ENCODE measurements at places on chromosomes 2 and 18.
A peak's percentile ranks its signal among the peaks of the same experiment; 100 is the strongest.

GRCh38 chr2:234914371-234915154, 37.3 kb upstream of the SH3BP4 start:
- no peak for DNase-seq

DNA sequence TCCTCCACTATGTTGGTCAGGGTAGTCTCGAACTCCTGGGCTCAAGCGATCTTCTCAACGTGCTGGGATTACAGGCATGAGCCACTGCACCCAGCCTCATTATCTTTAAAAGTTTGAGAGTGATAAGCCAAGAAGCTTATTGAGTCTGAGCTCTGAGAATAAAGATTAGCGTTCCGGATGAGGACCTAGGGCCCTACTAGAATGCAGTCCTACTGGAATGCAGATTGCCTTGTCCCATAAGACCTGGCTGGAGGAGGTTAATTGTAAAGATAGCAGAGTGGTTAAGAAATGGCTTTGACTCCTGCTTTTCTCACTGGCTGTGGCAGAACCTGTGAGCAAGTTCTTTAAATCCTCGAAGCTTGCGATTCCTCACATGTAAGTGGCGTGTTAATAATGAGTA, 4.0 kb downstream of the VWA3B start:
- no peak for DNase-seq

GRCh38 chr2:7780321-7780720, 863.1 kb downstream of the RNF144A start:
- DNase-seq = no peak

DNA sequence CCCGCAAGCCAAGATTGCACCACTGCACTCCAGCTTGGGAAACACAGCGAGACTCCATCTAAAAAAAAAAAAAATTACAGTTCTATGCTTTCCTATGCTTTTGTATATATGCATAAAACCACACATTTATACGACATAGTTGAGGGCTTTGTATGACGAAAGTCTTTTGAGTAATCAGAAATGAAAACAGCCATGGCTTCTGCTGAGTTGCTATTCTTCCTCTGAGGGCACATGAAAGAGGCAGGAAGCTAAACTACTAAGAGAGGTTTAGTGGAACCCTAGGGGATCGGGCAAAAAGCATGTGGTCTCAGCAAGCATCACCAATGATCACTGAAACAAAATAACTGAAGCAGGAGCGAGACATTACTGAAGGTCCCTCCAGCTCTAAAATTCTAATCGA, 99.6 kb downstream of the ZAP70 start:
- no peak for DNase-seq

GRCh38 chr2:23249348-23249747, 135.6 kb upstream of the KLHL29 start:
- DNase-seq = no peak

- DNase-seq = no peak
These were observed 229.4 kb downstream of the PID1 start for GRCh38 chr2:229041691-229042090.

- no peak for DNase-seq
These were observed 15.0 kb upstream of the KCNG2 start for GRCh38 chr18:79782566-79783308.

GRCh38 chr18:37460604-37461003, 105.0 kb downstream of the CELF4 start:
- DNase-seq = no peak

- DNase-seq = peak; percentile 76
These were observed 70.8 kb downstream of the RAPGEF4 start for GRCh38 chr2:172806493-172806892.

DNA sequence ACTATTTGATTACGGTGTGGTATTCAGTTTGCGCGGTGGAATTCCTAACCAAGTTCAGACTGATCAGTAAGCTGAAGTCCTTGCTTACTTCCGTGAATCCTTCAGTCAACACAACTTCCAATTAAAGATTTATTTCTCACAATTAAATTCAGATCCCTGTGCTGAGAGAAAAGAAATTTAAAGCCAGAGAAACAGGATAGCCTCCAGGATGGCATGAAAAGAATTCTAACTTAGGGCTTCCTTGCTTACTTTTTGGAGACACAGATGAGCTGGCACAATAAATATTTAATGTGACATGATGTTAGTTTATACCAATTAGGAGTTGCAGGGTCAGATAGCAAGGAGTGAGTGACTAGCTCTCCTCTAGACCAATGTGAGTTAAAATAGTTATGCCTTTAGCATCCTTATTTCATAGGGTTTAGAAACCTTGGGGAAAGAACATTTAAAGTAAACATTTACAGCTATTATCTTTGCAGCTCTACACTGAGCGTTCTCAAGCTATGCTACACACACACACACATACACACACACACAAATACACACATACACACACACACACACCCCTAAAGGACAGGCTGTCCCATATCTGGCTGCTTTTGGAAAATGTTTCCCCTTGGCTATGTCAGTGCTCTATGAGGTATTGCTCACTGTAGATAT, 151.0 kb downstream of the TRIB2 start:
- DNase-seq = no peak

DNA sequence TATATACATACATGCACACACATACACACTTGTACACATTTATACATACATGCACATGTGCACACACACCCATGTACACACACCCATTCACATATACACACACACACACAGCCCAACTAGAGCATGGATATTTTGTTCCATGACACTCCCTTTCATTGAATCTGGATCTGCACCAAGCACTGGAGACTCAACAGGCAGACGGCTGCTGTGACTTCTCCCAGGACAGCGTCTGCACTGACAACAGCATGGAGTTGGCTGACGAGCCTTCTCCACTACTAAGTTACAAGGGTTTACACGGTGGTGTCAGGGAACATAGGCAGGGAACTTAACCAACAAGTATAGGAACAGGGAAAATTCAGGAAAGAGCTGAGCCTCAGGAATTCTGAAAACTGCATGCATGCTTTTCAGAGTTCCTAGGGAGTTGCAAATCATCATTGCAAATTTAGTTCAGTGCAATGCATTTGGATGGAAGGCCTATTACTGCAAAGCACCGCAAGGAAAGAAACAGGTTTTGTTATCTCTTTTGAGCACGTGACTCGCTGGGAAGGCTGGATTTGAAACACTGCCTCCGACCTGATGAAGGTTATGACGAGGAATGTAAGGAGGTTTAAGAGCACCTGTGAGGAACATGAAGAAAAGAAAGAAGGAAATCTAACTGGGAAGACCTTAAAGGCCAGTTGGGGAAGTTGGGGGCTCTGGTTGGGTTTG, 35.9 kb downstream of the TMEM18 start:
- no peak for DNase-seq

- no peak for DNase-seq
These were observed 136.6 kb upstream of the RMP24 start for GRCh38 chr18:35835833-35836232.

GRCh38 chr2:40395169-40396073, 56.5 kb downstream of the SLC8A1 start:
- DNase-seq = no peak

All from dermis blood vessel endothelial cell (primary cell).